NB4 (cell line): ENCODE measurements at places on chromosomes 7 and 10.
A peak's percentile ranks its signal among the peaks of the same experiment; 100 is the strongest.

- peak; percentile 21 for DNase-seq
Measured at GRCh38 chr7:96285579-96285978, 36.3 kb downstream of the SLC25A13 start.

DNA sequence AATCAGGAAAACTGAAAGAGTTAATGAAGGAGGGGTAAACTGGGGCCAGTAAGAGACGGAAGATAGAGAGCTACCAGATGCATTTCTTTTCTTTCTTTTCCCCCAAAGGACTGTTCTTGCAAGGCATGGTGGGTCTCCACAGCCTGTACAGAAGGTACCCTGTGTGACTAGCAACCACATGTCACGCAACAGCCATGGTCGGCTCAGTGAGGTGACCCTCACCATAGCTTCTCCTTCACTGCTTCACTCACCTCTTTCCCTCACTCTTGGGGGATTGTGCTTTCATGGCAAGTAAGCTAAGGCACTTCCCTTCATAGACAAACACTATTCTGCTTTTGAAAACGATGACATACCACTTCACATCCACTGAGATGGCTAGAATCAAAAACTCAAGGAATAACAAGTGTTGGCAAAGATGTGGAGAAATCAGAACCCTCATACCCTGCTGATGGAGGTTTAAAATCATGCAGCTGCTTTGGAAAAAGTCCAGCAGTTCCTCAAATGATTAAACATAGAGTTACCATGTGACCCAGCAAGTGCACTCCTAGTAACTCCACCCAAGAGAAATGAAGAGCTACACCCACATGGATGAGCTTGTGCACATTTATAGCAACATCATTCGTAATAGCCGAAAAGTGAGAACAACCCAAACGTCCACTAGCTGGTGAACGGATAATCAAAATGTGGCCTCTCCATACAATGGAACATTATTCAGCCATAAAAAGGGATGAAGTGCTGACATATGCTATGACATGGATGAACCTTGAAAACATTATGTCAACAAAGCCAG lies 3.8 kb upstream of the INSIG1 start:
- DNase-seq = no peak

- DNase-seq = no peak
Measured at GRCh38 chr10:65142641-65143435, 1621.6 kb downstream of the REEP3 start.

- DNase-seq = no peak
Measured at GRCh38 chr10:101022967-101023705, 7.8 kb downstream of the PDZD7 start.

DNA sequence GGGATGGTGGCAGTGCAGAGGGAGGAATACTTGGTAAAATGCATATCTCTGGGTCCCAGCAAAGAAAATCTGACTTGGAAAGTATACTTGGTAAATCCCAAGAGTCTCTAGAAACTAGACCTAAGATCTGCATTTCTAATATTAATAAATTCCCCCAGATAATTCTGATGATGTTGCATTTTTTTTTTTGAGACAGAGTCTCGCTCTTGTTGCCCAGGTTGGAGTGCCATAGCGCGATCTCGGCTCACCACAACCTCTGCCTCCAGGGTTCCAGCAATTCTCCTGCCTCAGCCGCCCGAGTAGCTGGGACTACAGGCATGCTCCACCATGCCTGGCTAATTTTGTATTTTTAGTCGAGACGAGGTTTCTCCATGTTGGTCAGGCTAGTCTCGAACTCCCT lies 97.9 kb upstream of the ANK3 start:
- no peak for DNase-seq

- DNase-seq = no peak
Measured at GRCh38 chr7:118609207-118609606, 384.7 kb downstream of the ANKRD7 start.

GRCh38 chr7:95253986-95254385 lies 70.3 kb downstream of the PON1 start:
- DNase-seq = no peak

GRCh38 chr7:146378196-146378595 lies 261.6 kb downstream of the CNTNAP2 start:
- DNase-seq = no peak

DNA sequence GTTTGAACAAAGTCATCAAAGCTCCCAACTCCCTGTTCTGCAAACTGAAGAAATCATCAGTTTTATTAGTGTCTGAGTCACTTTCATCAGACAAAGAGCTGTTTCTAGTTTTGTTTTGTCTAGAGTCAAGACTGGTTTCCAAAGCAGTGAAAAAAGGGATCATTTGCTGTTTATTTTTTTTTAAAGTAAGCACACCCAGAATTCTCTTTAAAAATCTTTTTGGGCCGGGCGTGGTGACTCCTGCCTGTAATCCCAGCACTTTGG lies 972.0 kb upstream of the CELF2 start:
- no peak for DNase-seq

- peak; percentile 11 for DNase-seq
Measured at GRCh38 chr7:80439894-80440821, 71.7 kb downstream of the GNAT3 start.

- no peak for DNase-seq
Measured at GRCh38 chr10:34491678-34492077, 323.4 kb downstream of the PARD3 start.

GRCh38 chr10:130191380-130191779 lies 55.2 kb downstream of the GLRX3 start:
- no peak for DNase-seq

- no peak for DNase-seq
Measured at GRCh38 chr7:139532636-139533155, 9.2 kb downstream of the CLEC2L start.

DNA sequence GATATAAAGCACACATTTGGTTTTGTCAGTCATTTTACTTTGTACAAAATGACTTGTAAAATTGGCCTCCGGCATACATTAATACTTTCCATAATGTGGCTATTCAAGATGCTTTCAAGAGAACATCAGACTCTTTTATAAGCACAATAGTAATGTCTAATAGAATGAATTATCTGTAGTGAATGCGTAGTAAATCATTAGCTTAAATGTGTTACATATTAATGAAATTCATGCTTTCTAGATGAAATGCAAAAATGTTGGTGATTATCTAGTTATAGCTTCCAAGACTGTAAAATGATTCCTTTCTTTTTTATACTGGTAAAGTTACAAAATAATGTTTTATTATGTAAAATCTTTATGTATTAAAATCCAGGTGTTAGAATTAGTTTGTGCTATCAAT lies 144.0 kb downstream of the BBS9 start:
- DNase-seq = no peak

GRCh38 chr7:33677556-33677955 lies 227.8 kb upstream of the BMPER start:
- DNase-seq = no peak

DNA sequence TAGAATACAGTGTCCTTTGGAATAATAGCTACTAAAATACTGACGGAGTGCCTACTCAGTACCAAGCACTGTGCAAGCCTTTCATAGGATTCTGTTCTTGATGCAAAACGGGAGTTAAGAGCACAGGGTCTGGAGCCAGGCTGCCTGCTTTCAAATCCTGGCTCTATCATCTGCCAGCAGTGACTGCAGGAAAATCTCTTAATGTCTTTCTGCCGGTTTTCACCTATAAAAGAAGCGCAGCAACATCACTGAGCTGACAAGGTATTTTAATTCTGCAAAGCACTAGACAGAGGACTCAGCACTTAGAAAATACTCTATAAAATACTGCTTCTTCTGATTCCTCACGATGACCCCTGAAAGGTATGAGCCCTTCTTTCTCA lies 659 bp downstream of the FIGNL1 start:
- DNase-seq = no peak

- DNase-seq = no peak
Measured at GRCh38 chr10:121284936-121285335, 313.3 kb downstream of the FGFR2 start.

GRCh38 chr7:90856351-90857070 lies 260.4 kb downstream of the CDK14 start:
- DNase-seq = no peak

DNA sequence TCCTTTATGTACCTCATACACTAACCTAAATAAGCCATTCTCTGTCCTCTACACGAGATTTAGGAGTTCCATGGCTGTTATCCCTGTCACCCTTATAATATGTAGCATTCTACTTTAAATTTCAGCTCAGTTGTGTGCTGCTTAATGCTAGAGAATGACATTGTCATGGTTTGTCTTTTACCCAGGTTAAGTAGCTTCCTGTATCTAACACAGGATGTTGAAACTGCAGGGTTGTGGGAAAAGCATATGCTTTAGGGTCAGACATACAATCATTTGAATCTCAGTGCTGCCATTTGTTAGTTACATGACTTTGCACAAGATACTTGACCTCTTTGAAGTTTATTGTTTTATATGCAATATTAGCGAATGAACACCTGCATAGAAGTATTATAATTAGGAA lies 235.1 kb upstream of the CACNA2D1 start:
- DNase-seq = peak; percentile 40

DNA sequence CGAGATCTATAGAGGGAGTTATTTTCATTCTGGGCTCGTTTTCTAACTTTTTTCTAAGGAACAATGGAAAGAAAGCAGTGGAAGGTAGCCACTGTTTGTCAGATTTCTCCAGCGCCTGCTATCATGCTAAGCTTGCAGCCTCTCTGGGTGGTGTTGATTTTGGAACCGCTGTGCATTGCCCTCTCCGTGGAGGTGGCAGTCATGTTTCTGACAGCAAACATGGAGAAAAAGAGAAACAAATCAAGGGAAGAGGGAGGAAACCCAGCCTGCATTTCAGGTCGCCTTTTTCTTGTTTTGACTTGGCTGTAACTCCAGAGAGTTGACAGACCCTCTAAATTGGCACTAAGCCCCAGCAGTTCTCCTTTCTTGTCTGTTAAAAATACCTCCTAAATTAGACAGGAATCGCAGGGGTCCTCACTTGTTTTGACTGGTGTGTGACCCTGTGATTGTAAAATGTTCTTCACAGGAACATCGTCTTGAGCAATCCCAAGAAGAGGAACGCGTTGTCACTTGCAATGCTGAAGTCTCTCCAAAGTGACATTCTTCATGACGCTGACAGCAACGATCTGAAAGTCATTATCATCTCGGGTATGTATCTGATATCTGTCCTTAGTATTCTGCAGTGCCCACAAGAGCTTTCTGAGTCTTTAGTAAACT lies 4.8 kb downstream of the ECHDC3 start:
- DNase-seq = peak; percentile 30

DNA sequence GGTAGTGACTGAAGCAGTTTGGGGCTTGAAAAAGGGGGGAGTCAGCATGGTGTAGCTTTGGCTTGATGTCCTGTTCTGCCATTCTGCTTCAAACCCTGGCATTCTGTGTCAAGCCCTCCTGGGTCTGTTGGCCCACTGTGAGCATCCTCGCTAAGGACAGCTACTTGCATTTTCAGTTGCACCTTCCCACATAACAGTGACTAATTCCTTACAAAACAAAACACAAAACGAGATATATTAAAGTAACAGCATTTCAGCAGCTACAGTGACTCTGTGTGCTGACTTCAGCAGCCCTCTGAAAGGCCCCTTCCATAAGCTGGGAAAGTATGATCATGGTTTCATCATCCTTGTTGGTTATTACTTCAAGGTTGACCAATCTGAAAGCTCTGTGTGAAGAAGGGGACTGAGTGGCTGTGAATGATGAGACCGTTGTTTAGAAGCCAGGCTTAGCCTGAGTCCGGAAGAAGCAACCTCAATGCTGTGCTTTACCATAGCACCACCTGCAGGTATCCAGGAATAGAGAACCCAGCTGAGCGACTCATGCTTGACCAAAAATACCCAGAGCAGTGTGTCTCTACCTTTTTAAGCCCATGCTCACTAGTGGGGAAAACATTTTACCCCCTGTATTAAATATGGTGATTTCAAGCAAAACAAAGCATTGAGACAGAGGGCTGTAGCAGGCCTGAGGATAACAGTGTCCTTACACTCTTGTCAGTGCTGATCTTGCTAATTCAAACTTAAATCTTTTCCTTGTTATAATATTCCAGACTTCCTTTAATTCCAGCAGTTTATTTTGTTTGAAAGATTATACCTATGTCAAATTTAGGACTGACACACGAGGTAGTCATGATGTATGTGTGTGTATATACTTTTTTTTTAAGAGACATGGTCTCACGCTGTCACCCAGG lies 42.6 kb upstream of the CC2D2B start:
- DNase-seq = peak; percentile 78

DNA sequence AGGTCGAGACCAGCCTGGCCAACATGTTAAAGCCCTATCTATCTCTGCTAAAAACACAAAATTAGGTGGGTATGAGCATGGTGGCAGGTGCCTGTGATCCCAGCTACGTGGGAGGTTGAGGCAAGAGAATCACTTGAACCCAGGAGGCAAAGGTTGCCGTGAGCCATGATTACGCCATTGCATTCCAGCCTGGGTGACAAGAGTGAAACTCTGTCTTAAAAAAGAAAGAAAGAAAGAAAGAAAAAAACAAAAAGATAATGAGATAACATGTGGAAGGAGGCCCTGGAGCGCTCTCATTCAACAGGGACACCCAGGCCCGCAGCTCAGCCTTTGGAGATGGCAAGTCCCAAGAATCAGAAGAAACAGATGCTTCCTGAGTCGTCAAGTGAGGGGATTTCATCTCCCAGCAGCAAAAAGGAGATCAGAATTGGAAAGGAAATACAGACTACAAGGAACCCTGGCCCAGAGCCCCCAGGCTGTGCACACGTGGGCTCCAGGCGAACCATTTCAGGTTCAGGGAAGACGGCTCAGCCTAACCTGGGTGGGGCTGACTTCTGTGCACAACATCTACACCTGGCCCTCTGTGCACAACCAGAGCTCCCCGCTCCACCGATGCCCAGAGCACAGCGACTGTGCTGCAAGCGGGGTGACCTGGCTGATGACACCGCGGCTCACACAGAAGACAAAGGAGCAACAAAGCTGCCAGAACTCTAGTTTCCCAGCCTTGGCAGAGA lies 33.3 kb downstream of the GNA12 start:
- DNase-seq = no peak

GRCh38 chr10:43689618-43689954 lies 40.9 kb upstream of the ZNF32 start:
- peak; percentile 63 for DNase-seq
